ENCODE measurements at places on chromosomes 13 and 19.

- DNase-seq: peak; percentile 82
These were observed at the start of gene NECTIN2 for GRCh38 chr19:44845612-44846454. Gene NECTIN2, plus strand, starts transcription at chr19:44846297. Its CDS starts 229 bp downstream, at chr19:44846526.

GRCh38 chr19:40244579-40245317 lies 18.3 kb upstream of the CCNP start:
- DNase-seq: no peak

- no peak for DNase-seq
These were observed 989 bp downstream of the NFILZ start for GRCh38 chr19:8631425-8631819.

DNA sequence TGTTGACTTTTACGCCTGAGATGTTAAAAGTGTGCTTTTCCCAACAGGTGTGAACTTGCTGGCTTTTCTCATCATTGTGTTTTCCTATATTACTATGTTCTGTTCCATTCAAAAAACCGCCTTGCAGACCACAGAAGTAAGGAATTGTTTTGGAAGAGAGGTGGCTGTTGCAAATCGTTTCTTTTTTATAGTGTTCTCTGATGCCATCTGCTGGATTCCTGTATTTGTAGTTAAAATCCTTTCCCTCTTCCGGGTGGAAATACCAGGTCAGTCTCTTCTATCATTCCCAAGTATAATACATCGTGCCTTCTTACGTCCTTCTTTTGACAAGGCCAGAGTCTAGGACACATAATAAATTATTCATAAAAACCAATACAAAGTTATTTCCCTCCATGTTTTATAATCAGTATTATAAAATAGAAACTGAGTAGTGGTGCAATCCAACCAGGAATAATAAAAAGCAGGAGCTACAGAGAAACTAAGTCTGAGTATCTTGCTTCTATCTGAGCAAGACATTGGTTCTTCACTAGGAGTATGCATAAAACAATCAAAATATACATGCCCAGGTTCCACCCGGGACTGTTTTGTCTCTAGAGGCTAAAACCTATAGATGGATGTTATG lies 57.9 kb downstream of the RXFP2 start:
- no peak for DNase-seq

- DNase-seq: no peak
These were observed 170.4 kb downstream of the COG6 start for GRCh38 chr13:39825886-39826285.

DNA sequence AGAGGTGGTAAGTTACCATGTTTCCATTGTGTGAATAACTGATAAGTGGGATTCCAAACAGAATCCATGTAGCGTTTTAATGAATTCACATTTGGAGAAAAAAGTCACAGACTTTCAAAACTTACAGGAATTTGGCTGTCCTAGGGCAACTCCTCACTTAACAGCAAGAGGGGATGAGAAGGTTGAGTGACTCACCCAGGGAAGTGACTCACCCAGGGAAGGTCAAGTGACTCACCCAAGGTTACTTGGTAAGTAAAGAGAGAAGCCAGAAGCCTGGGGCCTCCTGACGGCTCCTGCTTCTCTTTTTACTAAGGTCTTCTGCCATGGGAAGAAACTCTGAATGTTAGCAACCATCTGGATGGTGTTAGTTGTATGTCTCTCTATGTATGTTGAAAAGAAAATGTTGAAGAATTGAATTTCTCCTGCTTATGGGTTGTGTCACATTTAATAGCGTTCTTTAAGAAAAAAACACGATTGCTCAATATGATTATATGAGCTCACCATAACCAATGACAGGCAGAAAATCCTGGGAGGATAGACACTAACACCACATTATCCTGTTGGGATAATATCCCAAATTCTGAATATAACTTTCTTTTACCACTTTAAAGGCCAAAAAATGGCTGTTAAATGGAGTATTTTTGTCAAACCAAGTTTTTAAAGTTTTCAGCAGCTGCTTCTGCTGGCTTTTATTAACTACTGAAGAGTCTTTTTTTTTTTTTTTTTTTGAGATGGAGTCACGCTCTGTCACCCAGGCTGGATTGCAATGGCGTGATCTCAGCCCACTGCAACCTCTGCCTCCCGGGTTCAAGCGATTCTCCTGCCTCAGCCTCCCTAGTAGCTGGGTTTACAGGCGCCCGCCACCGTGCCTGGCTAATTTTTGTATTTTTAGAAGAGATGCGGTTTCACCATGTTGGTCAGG lies 195.6 kb downstream of the GGACT start:
- peak; percentile 77 for DNase-seq

- no peak for DNase-seq
These were observed 12.4 kb upstream of the VWA8 start for GRCh38 chr13:41973247-41973741.

DNA sequence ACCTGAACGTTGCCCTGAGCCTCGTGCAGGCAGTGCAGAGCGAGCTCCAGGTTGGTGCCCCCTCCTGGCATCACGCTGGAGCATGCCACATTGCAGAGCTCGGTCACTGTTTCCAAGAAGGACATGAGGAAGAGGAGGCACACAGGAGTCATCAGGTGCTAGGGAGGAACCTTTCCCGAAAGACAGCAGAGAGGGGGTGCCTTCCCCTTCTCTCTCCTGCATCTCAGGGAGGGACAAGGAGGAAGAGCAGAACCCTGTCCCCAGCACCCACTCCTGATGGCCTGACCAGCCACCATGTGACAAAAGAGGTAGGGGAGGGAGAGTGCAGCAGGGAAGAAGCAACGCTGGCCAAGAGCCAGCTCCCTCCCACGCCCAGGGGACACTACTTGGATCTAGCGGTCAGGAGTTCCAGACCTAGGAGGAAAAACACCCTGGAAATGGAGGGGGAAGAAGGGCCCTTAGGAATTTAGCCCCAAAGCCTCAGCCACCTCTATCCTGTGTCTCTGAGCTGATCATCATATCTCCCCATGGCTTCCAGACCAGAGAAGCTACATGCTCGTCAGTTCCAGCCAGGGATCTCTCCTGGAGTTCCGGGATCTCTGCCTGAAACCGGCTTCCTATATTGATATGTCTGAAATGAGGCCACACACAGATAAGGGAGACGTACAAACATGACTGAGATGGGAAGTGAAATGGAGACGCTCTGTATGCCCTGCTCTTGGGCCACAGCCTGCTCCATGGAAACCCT lies 17.0 kb upstream of the NAPA start:
- DNase-seq: no peak

GRCh38 chr19:49874503-49875157 lies 2.5 kb downstream of the AKT1S1 start:
- DNase-seq: no peak

DNA sequence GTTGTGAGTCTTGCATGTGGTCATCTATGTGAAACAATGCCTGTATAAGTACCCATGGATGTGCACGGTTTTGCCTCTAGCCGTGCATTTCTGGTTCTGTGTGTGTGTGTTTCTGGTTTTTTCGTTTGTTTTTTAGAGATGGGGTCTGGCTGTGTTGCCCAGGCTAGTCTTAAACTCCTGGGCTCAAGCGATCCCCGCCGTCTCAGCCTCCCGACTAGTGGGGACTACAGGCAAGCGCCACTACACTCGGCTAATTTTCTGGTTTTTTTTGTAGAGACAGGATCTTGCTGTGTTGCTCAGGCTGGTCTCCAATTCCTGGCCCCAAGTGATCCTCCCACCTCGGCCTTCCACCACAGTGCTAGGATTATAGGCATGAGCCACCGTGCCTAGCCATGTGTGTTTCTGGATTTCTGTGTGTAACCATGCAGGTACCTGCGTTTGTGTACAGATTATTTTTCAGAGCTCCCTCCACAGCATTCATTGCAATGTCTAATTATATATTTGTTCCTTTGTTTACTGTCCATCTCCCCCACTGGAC lies 15.9 kb upstream of the FOSB start:
- no peak for DNase-seq
